ENCODE measurements at places on chromosomes 3 and 15.

DNA sequence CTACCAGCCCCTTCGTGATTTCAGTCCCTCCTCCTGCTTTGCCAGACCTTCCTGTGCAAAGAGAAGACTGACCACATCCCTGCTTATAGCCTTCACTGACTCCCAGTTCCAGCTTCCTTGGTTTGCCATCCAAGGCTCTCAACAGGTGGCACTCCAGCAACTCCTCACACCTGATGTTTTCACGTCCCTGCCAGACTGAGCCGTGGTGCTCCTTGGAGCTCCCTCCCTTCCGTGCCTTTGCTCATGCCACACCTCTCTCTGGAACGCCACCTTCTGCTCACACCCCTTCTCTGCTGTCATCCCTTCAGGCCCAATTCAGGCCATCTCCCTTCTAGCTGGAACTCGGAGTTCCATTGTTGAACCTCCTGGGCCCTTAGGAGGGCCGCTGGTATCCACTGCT is 12.0 kb downstream of the CHCHD6 start:
- no peak for DNase-seq

DNA sequence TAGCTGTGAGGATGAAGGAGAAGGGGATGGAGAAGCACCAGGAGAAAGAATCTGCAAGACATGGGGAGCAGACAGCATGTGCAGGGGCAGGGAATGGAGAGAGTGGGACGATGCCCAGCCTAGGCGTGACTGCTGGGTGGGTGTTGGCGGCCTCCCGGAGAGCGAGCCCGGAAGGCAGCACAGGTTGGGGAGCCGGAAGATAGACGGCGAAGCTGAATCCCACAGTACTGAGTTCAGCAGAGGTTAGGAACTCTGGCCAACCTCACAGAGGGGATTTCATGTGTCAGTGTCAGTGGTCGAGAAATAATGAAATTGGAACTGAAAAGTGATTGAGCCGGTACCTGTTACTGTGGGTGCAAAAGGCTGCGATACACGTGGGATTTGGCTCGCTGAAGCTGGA is 55.2 kb downstream of the PXYLP1 start:
- no peak for DNase-seq

- no peak for DNase-seq
Observed at GRCh38 chr15:40344217-40344616, 3.5 kb upstream of the CCDC9B start.

DNA sequence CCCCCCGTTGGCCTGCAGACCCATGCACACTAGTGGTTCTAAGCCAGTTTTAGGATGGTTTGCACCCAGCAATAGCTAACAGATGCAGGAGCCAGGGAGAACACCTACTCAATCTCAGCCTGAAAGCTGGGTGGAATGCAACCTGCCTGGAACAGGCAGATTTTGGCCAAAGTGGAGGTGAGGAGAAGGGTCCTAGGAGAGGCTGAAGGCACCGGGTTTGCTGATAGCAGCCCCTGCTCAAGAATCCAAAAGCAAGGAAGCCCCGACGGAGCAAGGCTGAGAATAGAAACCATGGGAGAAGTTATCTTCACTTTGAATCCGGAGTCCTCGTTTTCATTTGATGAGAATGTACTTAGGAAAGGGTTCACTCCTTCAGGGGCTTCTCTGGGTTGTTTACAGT is 9.9 kb downstream of the RRP9 start:
- DNase-seq = no peak

- DNase-seq = no peak
Observed at GRCh38 chr3:137468446-137468845, 295.7 kb upstream of the SOX14 start.

GRCh38 chr15:36191459-36191858 is 388.0 kb upstream of the CDIN1 start:
- DNase-seq = no peak

DNA sequence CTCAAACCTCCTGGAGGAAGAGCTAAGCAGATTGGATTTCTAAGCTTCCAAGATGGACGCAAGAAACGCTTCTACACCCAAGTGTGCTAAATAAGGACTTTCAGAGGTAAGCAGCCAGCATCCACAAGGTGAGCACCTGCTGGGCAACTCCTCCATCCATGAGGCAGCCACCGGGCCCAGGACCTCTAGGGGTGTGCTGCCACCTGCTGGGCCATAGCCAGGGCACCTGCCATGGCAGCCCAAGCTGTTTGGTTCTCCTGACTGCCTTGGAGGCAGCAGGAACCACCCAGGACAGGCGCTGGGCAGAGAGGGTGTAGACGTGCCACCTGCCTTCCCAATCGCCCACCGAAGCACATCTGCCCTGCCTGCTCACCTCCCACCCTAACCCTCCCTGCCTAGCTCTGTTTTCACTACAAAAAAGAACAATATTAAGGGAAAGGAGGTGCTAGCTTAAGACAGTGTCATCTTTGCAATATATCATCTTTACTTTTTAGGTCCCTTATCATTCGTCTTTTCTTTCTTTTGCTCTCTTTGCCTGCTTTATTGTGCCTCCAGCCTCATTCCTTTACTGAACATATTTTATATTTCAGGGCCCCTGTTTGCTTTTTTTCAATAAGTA is 12.9 kb downstream of the C15orf62 start:
- DNase-seq = peak; percentile 71

- DNase-seq = no peak
Observed at GRCh38 chr3:23735062-23735461, 70.7 kb upstream of the UBE2E1 start.

DNA sequence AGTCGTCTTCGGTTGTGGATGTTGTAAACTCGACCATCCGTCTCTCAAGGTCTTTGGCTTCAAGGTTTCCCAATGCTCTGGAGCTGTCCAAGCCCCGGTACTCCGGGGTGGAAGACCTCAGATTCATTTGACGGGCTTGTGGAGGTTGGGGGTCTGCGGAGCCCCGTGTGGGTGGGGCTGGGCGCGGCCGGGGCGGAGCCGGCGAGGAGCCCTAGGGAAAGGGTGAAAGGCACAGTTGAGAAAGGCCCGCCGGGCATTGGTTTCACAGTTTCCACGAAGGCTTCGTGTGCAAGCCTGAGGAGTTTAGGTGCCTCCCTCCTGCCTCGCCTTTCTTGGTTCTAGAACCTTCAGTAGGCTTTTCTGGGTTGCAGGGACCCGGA is 360 bp upstream of the MGA start:
- no peak for DNase-seq

GRCh38 chr3:179726075-179726699 is 73.3 kb downstream of the USP13 start:
- no peak for DNase-seq

DNA sequence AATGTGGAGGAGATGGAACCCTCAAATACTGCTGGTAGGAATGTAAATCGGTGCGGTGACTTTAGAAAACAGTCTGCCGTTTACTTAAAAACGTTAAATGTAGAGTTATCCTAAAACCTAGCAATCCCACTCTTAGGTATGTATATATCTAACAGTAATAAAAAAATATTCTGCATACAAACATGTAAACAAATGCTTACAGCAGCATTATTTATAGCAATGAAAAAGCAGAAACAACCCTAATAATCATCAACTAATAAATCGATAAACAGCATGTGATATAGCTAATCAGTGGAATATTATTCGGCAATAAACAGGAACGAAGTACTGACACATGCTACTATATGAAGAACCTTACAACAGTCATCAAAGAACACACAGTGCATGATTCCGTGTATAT is 144.7 kb downstream of the CNTN3 start:
- no peak for DNase-seq

GRCh38 chr15:88932271-88932874 is 19.2 kb upstream of the MFGE8 start:
- DNase-seq = no peak

- DNase-seq = no peak
Observed at GRCh38 chr15:78203346-78204225, 30.8 kb downstream of the ACSBG1 start.

- DNase-seq = no peak
Observed at GRCh38 chr3:193140381-193140780, 100.6 kb upstream of the PLAAT1 start.

GRCh38 chr3:37801966-37802365 is 59.7 kb upstream of the CTDSPL start:
- no peak for DNase-seq

- DNase-seq = no peak
Observed at GRCh38 chr3:197858598-197858997, 67.5 kb downstream of the LRCH3 start.

DNA sequence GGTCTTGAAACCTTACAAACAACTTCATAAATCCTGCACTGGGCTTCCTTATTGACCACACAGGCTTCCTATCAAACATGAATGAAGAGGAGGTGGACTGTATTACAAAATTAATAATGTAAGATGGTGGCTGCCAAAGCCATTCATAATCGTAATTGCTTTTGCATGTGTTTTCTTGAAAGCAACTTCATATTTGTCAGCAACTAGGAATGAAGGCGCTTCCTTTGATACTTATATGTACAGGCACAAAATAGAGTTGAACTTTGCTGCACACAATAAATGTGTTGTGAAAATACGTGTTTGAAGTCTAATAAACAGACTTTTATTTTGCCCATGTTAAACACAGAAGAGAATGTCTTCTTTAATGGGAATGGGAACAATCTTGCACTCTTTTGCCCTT is 72.1 kb upstream of the OXTR start:
- DNase-seq = no peak

- DNase-seq = no peak
Observed at GRCh38 chr3:8773941-8774542, 4.6 kb upstream of the OXTR start.

- DNase-seq = no peak
Observed at GRCh38 chr3:56980798-56981390, 79.6 kb upstream of the SPATA12 start.

DNA sequence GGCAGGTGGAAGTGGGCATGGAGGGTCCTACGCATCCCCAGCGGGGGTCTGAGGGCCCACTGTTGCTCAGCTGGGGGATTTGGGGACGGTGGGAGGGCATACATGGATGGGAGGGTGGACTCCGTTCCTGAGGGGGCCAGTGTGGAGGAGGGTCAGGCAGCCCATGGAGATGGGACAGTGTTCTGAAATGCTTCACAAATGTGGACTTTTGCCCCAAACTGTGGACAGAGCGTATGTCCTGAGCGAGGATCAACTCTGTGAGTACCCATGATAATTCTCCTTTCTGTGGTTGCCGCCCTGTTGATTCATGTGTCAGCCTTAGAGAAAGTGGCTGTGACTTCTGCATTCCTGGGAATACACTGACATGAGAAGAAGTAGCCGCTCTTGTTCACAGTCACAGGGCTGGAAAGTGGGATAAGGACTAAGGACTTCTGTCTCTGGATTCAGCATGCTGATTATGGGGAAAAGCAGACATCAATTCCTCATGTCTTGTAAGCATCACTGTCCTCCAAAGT is 33.4 kb downstream of the SMAD3 start:
- DNase-seq = no peak

DNA sequence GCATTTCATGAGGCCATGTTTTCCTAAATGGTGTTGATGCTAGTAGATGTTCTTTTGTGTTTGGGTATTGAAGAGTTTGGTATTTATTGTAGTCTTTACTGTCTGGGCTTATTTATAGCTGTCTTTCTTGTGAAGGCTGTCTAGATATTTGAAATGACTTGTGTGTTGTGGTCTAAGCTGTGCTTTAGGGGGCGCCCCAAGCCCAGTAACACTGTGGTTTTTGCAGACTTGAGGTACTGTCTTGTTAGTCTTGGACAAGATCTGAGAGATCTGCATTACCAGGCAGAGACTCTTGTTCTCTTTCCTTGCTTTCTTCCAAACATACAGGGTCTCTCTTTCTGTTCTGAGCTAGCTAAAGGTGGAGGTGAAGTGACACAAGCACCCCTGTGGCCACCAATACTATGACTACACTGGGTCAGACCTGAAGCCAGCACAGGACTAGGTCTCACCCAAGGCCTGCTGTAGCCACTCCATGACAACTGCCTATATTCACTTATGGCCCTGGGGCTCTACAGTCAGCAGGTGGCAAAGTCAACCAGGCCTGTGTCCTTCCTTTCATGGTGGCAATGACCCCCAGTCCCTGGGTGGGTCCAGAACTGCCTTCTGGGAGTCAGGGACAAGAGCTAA is 152.1 kb upstream of the TBC1D5 start:
- DNase-seq = no peak

- DNase-seq = no peak
Observed at GRCh38 chr3:10253731-10254130, 5.5 kb downstream of the TATDN2 start.

DNA sequence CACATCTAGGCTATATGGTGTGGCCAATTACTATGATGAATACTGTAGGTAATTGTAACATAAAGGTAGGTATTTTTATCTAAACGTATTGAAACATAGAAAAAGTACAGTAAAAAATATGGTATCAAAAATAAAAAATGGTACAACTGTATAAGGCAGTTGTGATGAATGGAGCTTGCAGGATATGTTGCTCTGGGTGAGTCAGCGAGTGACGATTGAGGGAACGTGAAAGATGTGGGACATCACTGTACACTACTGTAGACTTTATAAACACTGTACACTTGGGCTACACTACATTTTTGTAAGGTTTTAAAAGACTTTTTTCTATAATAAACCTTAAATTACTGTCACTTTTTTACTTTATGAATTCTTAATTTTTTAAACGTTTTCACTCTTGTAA is 10.3 kb downstream of the CTNNB1 start:
- no peak for DNase-seq

GRCh38 chr3:22244761-22245521 is 493.9 kb upstream of the ZNF385D start:
- DNase-seq = no peak

DNA sequence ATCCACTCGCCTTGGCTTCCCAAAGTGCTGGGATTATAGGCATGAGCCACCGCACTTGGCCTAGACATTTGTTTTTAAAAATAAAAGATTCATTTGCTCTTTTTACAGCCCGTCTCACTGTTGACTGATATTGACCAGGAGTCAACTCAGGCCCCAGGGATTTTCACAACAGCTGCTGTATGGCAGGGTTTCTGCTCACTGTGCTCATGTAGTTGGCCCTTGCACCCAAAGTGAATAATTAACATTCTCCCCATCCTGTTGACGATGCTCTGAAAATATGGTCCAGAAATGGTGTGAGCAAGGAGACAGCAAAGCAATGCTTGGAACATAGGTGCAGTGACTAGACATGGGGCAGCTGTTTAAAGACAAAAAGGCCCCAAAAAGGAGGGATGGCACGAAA is 2.9 kb upstream of the CCR5 start:
- no peak for DNase-seq

DNA sequence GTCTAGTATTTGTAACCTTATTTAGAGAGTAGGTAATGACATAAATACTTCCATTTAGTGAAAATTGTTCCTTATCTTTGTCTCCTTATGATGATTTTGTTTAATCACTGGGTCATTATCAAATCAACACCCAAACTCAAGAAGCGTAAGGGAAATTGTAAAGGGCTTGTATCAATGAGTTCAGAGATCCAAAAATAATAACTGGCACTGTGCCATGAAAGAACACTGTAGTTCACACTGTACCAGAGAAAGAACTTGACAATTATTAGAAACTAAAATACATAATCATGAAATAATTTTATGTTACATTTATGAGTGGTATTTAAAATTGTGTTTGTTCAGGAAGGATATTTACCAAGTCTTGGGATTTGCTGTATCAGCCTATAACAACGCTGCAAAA is 895.4 kb downstream of the FHIT start:
- DNase-seq = no peak

DNA sequence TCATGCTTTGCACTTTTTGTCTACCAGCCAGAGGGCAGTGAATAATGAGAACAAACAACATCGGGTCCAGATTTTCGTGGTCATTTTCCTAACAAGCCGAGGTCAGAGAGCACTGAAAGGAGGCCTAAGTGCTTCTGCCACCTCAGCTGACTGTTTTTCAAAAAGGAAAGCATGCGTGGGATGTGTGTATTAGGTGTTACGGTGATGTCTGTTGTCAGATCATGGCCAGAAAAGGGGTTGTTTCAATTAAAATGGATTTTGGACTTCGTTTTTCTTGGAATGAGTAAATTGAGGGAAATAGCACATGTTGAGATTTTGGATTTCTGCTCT is 99.5 kb downstream of the APBA2 start:
- DNase-seq = no peak

- no peak for DNase-seq
Observed at GRCh38 chr3:124609402-124609801, 120.8 kb upstream of the UMPS start.
